Fibroblast of villous mesenchyme (primary cell): ENCODE measurements at places on chromosomes 3 and 15.
A peak's percentile ranks its signal among the peaks of the same experiment; 100 is the strongest.

- peak; percentile 39 for DNase-seq
Measured at GRCh38 chr3:30779686-30780287, 114.7 kb downstream of the GADL1 start.

GRCh38 chr3:9036404-9037131 is 73.3 kb upstream of the RAD18 start:
- peak; percentile 86 for DNase-seq

GRCh38 chr3:101943029-101943428 is 93.7 kb downstream of the NFKBIZ start:
- no peak for DNase-seq

DNA sequence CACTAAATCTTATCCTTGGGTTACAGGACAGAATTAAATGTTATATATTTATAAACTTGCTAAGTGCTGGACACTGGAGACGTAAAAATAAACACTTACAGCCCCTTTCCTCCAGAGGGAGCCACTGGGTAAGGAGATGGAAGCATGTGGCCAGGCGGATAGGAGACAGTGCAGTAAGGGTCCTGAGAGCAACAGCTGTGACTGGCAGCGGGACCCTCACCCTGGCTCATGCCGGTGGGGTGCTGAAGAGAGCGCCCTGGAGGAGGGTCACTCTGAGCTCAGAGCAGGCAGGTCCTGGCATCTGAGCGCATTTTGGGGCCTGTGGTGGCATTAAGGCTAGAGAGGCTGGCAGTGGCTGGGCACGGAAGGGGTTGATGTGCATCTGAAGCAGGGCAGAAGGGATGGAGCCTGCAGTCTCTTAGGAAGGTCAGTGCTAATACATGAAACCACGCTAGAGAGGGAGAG is 16.0 kb downstream of the SEC61A1 start:
- DNase-seq: peak; percentile 59
